ENCODE measurements at places on chromosomes 12 and 14.

DNA sequence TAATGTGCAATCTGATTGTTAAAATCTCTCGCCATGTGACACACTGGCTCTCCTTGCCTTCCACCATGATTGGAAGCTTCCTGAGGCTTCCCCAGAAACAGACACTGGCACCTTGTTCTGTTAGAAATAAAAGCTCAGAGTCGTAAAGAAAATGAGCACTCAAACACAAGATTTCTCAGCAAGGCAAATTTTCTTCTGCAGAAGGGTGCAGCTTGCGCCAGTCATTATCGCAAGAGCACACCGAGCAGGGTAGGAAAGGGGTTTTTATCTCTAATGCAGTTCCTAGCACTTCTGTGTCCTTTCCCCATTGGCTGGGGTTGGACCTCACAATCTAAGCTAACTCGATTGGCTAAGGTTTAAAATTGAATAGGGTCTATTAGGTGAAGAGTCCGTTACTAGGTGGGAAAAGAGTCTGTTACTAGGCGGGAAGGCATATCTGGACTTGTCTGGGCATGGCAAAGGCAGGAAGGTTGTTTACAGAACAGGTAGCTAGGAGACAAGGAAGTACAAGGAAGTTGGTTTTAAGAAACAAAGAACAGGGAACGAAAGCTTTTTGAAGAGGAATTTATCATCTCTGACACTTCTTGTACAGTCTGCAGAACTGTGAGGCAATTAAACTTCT lies 62.6 kb upstream of the BICD1 start:
- no peak for DNase-seq

DNA sequence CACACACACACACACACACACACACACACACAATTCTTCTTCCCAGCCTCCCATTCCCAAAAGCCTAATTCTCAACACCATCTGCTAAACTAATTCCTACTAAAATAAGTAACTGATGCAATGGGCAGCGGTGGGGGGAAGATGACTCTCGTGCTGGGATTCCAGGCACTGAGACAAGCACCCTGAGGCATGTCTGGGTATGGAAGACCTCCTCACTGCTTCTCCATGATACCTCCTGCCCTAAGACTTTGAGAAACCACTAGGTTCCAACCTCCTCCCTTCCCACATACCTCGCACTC lies 789 bp upstream of the VWF start:
- no peak for DNase-seq

DNA sequence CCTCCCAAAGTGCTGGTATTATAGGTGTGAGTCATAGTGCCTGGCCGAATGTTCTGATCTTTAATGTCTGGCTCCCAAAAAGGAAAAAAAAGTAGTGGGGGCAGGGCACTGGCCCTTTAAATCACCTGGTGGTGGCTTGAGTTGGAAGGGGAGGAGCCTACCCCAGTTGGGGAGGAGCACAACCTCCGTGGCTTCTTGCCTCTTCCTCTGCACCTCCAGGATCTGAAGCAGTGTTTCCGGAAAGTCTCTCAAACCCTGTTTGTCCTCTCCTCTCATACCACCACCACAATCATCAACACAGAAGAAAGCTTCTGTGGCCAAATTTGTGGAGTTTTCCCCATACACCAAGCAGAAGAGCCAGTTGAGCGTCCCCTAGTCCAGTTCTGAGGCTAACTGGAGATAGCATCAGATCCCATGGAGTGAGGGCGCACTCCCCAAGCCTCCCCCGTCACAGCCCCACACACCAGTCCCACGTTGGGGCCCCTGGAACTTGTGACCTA lies 24.3 kb upstream of the RCOR1 start:
- no peak for DNase-seq

DNA sequence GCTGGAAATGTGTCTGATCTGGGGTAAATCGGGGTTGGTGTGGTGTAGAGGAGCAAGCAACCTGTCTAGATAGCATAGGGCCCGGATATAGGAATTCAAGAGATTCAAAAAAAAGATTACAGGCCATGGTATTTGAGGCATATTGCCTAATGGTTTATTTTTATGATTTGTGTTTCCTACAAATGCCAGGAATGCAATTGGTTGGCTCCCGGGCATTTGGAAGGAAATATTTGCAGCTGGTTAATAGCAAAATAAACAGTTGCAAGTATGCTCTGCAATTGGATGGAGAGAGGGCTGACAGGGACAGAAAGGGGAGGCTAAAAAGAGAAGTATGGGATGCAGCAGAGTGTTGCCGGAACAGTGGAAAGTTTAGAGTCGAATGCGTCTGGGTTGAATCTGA lies 315.6 kb upstream of the ATP2B1 start:
- DNase-seq = peak; percentile 51

GRCh38 chr14:103858063-103858781 lies 10.8 kb upstream of the PPP1R13B start:
- DNase-seq = no peak
